DMS 273 treated with DMSO at 0.1 percent for 48 hours (cell line): ENCODE measurements at places on chromosomes 2 and 18.

DNA sequence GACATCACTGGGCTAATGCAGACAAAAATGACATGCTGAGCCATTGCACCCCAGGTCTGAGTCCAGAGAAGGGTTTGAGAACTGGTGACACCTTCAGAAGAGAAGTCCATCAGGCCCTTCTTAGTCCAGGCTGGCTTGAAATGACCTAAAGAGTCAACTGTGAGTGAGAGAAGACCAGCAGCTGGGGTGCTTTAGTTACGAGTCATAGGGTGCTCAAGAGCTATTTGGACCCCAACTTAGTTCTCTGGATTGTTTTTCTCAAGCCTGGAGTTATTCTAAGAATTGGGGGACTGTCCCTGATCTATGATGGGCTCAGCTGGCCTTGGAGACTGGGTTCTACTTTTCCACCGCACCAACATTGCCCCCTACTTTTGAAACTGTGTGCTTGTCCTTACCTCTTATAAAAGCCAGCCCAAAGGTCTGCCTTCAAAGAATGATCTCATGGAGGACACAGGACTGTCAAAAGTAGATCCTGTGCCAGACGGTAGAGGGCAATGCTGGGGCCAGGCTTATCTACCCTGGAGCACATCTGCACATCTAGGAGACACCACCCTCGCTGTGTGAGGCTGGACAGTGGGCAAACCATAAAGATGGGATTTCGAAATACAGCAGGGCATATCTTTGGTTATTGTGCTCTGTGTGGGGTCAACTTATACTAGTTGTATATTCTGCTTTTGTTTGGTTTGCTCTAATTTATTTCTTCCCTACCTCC, 333.0 kb upstream of the SLC14A2 start:
- no peak for DNase-seq

GRCh38 chr2:134275058-134275862, 21.4 kb downstream of the MGAT5 start:
- DNase-seq = no peak

- DNase-seq = no peak
Measured at GRCh38 chr18:13266218-13267100, 47.9 kb downstream of the LDLRAD4 start.

- DNase-seq = no peak
Measured at GRCh38 chr2:218223046-218223445, 6.1 kb downstream of the ARPC2 start.
